GM18507 (cell line): ENCODE measurements at places on chromosomes 5 and 9.
A peak's percentile ranks its signal among the peaks of the same experiment; 100 is the strongest.

DNA sequence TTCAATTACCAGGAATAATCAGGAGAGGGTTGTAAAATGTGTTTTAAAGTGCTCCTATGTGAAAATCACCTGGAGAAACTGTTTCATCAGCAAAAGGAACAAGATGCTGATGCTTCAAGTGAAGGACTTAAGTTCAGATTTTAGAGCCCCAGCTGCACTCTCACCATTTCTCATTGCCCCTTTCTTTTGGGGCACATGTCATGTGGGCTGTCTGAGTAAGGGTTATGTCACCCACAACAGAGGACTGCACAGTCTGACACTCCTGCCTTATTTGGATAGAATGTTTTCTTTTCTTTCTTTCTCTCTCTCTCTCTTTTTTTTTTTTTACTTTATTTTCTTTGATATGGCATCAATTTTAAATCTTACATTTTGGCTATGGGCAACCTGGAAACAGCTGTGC is 204.1 kb upstream of the EFNA5 start:
- no peak for DNase-seq

- no peak for DNase-seq
These were observed 145.1 kb upstream of the SMIM23 start for GRCh38 chr5:171640480-171640879.

GRCh38 chr5:174145091-174145490 is 99.6 kb downstream of the NSG2 start:
- DNase-seq: no peak

DNA sequence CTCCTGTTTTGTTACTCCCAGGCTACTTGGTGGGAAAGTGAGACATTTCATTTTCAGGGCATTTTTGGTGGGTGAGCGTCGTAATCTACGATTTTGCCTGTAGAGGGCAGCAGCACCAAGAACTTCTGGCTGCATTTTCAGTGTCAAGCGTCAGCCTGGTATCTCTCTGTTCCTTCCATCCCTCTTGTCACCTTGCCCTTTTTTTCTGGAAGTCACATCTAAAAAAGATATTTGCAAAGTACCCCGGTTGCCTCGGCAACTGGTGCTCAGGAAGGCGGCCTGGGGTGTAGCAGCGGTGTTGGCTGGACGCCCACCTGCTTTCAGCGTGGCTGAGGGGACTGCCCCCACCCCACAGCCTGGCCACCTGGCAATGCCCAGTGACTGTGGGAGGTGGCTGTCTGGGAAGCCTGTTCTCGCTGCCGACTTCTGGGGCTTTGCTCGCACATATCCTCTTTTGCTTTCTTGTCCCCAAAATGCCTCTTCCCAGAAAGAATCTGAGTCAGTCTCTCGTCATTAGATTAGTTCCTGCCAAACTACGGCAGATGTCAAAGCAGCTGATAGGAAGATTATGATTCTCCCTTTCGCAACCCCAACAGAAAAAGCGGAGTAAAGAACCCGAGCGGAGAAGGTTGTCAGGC is 84.5 kb downstream of the ACER2 start:
- peak; percentile 26 for DNase-seq

- no peak for DNase-seq
These were observed 4.9 kb downstream of the SUSD1 start for GRCh38 chr9:112170235-112170634.

DNA sequence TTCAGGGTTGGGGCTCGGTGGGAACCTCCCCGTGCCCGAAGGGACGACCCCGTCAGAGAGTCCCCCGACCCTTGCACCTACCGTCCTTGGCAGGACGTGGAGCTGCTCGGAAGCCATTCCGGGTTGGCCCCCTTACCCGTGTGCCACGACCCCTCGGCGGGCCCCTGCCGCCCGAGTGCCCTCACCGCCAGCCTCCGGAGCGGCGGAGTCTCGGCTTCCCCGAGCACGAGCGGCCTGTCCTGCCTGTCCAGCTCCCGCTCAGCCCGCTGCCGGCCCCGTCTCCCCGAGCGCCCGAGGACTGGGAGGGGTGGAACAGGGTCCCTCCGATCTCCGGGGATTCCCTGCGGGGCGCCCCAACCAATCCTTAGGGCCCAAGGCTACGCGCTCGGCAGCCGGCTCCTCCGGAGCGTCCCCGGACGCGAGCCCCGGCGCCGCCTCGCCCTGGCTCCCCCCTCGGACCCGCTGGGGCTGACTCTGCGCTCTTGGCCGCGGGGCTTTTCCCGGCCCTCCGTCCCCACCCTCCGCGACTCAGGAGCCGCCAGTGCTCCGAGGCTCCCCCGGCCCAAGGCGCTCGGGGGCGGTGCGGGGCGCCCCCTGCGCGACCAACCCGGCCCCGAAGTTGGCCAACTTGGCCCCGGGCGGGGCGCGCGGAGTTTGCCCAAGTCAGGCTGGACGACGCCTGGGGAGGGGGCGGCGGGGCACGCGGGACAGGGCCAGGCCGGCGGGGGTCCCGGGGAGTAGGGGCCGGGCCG is 654 bp downstream of the ADAMTS2 start:
- no peak for DNase-seq

DNA sequence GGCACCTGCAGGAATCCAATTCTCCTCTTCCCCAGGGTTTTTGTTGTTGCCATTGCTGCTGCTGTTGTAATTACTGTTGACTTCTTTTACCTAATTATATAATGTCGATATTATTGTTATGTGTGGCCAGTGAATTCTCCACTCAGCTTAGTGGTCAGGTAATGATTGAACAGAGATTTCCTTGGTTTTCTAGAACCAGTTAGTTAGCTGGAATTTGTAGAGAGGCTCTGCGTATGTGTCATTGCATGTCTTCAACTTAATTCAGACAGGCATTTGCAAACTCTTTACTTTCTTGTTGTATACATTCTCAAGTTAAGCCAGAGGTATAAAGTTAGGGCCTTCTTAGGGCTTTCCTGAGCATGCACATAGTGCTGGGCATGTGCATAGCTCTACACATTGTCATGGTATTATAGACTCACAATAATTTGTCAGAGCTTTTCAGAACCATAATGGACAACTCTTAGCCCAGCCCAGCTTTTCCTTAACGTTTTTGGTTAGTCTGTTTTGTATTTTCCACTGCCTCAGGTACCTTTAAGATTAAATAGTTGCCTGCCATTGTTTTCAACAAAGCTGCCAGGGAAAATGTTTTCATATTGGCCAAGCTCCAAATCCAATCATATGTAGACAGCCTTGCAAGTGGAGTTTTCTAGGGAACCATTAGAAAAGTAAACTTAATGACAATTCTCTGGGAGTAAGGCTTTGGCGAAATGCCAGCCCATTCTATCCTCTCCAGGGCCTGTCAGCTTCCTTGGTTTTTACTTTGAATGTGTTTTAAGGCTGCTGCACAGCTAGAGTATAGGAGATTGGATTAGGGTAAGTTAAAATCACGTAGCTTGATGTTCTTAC is 68.1 kb downstream of the UBE2R2 start:
- no peak for DNase-seq

DNA sequence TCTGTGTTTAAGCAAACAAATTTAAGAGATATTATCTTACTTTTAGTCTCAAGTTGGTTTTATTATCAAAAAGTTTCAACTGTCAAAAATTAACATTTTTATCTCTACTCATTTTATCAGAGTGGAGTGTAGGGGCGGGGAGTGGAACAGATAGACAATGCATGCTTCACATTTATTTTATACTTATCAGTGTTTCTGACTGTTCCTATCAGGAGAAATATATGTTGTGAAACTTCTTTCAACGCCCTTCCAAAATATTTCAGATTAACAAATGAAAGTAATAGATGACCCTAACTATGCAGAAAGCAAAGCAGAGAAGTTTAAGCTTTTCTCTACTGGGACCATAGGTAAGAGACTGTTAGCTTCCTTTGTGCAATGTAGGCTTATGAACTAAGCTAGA is 44.9 kb upstream of the MAST4 start:
- no peak for DNase-seq

DNA sequence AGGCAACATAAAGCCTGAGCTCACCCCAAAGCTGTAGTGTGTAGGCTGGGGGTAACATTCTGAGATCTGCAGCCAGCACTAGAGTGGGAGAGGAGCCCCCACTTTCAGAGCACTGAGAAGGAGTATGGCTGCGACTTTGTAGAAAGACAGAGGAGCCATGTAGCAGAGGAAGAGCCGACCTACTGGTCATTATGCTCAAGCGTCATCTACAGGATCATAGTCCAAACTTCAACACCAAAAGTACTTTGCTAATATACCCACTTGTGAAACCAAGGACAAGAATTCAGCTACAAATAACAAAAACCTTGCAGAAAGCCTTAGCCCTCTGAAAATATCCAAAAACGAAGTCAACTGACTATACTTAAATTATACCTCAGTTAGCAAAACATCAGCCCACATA is 330.1 kb downstream of the MAN2A1 start:
- DNase-seq: no peak

GRCh38 chr5:171681677-171682076 is 103.9 kb upstream of the SMIM23 start:
- no peak for DNase-seq

DNA sequence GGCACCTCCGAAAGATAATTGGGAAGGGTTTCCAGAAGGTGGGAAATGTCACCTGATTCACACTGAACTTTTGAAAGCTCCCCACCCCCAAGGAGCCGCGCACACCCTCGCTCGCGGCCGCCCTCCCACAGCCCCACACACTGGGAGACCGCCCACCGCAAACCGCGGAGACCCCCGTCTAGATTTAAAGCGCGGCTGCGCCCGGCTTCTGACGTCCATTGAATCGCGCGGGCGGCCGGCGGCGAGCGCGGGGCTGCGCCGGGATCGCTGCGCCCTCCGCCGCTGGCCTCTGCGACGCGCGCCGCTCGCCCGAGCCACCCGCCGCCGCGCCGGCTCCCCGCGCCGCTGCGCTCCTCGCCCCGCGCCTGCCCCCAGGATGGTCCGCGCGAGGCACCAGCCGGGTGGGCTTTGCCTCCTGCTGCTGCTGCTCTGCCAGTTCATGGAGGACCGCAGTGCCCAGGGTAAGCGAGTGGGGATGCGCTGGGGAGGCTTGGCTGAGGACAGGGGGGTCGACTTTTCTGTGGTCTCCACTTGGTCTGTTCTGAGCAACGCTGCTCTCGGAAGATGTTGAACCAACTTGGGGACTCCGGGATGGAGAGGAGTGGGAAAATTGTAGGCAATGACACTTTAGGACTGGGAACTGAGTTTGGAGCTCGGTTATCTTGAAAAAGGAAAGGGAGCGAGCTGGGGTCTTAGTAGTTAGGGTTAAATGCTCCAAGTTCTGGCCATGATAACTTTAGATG is at the start of gene FST:
Gene FST (plus strand): TSS at position 214 of the 743 bp plus-strand sequence. CDS start 163 bp downstream, at position 377.
- DNase-seq: no peak

- DNase-seq: no peak
These were observed 40.1 kb downstream of the TRIP13 start for GRCh38 chr5:932628-933250.

- DNase-seq: no peak
These were observed 80.4 kb downstream of the LIX1 start for GRCh38 chr5:97062046-97062445.

DNA sequence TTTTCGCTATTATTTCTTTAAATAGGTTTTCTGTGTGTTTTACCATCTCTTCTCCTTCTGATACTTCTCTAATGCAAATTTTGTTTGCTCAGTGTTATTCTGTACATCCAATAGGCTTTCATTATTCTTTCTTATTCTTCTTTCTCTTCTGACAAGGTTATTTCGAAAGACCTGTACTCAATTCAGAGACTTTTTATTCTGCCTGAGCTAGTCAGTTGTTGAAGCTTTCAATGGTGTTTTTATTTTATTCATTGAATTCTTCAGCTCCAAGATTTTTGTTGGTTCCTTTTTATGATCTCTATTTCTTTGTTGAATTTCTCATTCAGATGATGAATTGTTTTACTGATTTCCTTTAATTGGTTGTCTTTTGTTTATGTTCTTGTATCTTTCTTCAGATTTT is 706.2 kb downstream of the NR2F1-AS1 start:
- DNase-seq: no peak

DNA sequence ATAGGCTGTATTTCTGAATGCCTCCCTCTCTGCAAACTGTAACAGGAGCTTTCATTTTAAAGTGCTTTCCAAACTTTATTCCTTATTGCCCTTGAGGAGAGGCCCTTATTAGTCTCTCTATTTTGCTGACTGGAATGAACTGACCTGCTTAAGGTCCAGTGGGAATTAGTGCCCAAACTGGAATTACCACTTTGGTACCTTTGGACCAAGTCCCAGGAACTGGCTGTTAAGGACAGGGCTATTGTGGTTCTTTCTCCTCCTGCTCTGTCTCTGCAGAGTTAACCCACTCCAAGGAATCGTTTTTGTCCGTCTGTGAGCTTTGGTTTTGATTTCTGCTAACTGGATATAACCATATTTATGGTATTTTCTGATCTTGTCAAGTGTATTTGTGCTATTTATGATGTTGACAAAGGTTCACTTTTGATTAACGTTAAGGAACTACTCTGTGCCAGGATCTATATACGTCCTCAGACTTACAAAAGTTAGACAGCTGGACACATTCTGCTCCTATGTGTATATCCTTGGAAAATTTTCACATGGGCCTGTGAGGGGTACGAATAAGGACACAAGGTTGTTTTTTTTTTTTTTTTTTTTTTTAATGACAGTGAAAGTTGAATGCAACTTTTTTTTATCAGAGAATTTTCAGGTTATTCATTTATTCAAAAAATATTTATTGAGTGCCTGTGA is 189.1 kb upstream of the ANKRD55 start:
- no peak for DNase-seq
